Stimulated activated CD4-positive, alpha-beta T cell treated with anti-CD3 and anti-CD28 coated beads, TNF-alpha, amount 100 ng/mL, for 1 hour (primary cell): ENCODE measurements at places on chromosomes 7 and 10.
A peak's percentile ranks its signal among the peaks of the same experiment; 100 is the strongest.

- DNase-seq, result no peak
These were observed 18.1 kb downstream of the CAMK2G start for GRCh38 chr10:73856261-73856660.

GRCh38 chr7:94509264-94509886 lies at the start of gene CASD1:
Gene CASD1, plus strand, starts transcription at chr7:94509809. Its CDS starts 276 bp downstream, at chr7:94510085.
- DNase-seq, result peak; percentile 27

- no peak for DNase-seq
These were observed 23.9 kb upstream of the PTPRN2 start for GRCh38 chr7:158611541-158611940.

- DNase-seq, result no peak
These were observed 34.1 kb downstream of the WBP1L start for GRCh38 chr10:102777711-102778453.

DNA sequence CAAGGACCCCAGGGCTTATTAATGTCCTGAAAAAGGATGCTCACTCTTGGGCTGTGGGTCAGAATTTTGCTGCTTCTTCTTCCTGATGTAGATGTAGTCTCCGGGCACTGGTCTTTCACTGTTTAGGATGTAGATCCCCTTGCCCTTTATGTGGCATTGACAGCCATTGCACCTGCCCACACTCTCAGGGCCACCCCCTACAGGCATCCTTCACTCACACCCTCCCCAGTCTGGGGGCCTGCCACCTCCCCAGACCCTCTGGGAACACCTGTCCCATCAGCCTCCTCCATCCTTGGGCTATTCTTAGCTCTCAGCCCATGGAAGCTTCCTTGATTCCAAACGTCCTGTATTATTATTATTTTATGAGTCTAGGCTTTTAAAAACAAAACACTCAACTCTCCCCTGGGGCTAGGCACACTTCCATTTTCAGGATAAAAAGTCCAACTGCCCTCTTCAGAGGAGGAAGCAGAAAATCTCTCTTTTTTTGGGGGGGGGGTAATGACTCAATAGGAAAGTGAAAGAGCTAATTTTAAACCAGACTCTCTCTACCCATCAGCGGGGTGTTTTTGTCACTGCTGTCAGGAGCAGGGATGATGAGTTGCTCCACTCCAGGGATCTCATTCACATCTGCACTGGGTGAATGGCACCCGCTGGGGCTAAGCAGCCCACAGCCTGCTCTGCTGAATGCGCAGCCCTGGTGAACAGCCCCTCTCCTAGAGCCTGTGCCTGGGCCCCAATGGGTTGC lies 11.5 kb upstream of the KLRG2 start:
- no peak for DNase-seq
